ENCODE measurements at places on chromosomes 11 and 22.

DNA sequence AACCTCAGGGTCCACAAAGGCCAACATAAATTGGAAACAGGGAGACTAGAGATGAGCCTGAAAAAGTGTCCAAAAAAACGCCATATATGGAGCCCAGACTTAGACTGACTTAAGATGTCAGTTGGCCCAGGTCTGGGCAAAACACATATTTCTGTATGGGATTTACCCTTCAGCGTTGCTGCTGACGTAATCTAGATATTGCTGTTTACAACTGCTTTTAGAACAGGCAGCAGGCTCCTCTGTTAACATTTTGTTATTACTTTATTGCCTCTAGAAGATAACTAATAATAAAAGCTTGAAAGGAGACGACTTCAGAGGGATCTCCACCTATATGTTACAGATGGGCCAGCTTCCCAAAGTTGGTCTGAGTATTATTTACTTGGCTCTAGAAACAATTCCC, 8.7 kb downstream of the ME3 start:
- no peak for DNase-seq

DNA sequence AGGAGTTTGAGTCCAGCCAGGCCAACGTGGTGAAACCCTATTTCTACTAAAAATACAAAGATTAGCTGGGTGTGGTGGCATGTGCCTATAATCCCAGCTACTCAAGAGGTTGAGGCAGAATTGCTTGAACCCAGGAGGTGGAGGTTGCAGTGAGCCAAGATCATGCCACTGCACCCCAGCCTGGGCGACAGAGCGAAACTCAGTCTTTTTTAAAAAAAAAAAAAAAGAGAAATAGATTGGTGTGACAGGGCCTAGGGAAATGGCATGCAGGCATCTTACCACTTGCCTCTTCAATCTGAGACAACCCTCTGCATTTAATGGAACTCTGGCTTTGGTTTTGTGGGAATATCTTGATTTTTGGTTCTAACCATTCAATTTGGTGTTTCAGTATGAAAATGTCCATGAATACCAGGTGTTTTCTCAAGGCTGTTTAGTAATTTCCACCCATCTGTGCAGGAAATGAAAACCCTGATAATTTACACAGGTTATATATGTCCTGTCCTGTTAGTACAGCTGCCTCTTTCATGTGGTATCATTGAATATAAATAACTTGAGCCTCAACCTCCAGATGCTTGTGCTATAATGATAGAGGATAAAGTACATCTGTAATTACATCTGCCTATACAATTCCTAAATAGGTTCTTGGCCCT, 8.4 kb downstream of the XBP1 start:
- DNase-seq = no peak

- DNase-seq = no peak
Measured at GRCh38 chr11:121356357-121356756, 63.8 kb downstream of the SC5D start.

DNA sequence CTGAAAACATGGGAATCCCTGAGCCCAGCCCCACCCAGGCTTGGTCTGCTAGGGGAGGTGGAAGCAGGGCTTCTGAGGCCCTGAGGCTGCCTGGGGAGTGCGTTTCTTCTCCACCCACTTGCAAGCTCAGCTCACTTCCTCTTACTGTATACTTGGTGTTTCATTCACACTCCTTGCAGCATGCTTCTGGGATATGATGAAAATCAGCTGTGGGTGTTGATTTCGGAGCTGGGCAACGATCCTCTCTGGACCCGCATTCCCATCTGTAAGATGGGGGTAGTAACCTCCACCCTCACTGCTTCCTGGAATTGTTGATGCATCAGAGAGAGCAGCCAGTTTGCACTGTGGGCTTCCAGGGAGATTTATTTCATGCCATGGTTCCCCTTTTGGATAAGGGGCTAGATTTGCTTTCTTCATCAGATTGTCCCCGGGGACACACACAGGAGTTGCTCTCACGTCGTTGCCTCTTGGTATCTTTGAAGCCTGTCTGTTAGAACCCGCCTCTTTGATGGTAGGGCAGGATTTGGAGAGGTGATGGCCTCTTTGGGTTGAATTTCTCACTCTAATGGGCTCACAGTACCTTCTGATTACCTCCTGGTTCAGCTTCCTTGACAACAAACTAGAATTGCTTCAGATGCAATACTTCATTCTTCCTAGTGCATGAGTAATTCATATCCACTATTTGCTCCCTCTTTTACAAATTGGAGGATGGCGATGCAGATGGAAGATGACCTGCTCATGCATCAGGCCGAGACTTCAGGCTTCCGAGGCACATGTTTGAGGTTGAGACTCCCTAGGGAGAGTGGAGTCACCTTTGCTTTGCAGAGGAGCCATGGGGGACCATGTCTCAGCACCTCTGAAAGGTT, 40.4 kb downstream of the BCR start:
- DNase-seq = no peak

DNA sequence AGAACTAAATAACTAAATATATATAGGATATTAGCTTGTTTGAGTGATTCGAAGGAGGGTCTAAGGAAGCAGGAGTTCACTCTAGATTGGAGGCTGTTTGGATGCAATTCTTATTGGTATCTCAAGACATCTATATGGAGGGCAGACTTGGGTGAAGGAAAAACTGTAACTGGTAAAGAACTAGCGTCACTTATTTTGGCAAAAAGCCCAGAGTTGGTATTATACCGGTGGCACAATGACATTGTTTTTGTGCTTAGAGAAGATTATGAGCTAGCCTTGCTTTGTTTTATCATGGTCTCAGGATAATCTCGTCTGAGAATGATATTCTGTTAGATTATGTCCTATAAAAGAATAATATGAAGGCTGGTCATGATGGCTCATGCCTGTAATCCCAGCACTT, 6.0 kb upstream of the SLC35F2 start:
- DNase-seq = no peak

- DNase-seq = no peak
Measured at GRCh38 chr11:44065161-44065661, 859 bp upstream of the ACCS start.

GRCh38 chr11:103671143-103671651, 365.2 kb upstream of the DDI1 start:
- DNase-seq = no peak

GRCh38 chr11:58513747-58514367, 6.0 kb upstream of the OR5B21 start:
- DNase-seq = no peak

Measured in T-cell (primary cell).